Stimulated activated CD4-positive, alpha-beta T cell treated with anti-CD3 and anti-CD28 coated beads, Interleukin-1b, Interleukin-23, amount 100 ng/mL, for 1 hour (primary cell): ENCODE measurements at places on chromosomes 5 and 9.

GRCh38 chr9:133794016-133794760 lies 56.0 kb upstream of the SARDH start:
- DNase-seq = no peak

- DNase-seq = no peak
Observed at GRCh38 chr9:98039607-98040017, 16.9 kb upstream of the NANS start.

DNA sequence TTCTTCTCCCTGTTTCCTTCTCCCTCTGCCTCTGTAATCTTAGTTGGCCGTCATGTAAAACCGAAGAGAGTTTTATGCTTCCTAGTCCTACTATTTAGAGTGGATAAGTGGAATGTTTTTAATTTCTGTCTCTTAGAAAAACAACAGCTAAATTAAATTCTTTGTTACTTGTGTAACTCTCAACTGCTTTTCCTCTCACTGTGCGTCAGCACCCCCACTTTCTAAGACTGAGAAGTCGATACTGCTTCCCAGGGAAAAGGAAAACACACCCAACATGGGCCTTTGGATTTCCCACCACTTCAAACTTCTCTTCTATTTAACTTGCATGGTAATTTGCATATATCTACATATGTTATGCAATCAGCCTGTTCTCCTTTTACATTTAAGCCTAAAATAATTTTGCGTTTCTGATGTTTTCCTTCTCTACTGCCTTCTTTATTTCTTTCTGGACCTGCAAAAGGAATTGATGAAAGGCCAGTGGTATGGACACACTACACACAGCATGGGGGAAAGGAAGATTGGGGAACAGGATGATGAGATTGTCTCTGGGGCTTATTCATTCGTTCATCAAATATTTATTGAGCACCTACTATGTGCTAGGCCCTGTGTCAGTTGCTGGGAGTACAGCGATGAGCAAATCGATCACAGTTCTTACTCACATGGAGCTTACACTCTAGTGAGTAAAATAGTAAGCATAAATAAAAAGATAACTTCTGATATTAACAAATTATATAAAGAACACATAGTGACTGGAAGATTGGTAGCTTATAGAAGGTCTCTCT lies 52.5 kb upstream of the CTNNA1 start:
- DNase-seq = no peak

DNA sequence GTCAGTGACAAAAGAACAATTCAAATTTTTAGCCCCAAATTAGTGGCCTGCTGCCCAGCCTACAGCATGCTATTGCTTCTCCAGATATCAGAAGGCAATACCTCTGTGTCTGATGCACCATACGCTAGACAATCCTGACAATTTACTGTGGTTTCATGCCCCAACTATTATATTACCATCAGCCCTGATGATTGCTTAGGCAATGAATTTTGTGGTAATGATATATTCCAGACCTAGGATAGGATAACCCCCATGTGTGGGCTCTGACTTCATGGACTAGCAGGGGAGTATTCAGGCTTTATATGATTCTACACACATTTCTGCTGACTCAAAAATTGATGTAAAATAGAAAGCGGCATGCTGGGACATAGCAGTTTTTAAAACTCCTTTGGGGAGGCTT lies 168.7 kb upstream of the FST start:
- DNase-seq = no peak

GRCh38 chr5:80268916-80269315 lies 13.1 kb upstream of the SERINC5 start:
- no peak for DNase-seq

- DNase-seq = no peak
Observed at GRCh38 chr9:72251589-72251988, 102.3 kb downstream of the GDA start.
